ENCODE measurements at places on chromosomes 6 and 20.

GRCh38 chr20:38094373-38094891, 60.9 kb downstream of the RPRD1B start:
- peak; percentile 32 for DNase-seq

DNA sequence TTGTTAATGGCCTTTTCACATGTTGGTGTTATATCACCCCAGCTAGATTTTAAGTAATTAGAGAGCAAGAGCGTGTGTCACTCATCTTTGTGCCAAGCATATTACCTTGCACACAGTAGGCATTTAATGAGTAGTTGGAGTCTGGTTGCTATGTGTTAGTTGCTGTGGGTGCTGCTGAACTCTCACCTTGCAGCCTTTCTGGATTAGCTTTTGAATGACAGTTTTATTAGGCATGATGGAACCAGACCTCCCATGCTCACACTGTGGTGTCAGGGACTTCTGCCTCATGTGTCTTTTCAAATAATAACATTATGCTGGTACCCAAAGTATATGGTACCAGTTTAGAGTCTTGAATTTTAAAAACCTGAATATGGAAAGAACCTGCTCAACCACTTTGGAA, 55.9 kb downstream of the TRAF3IP2 start:
- no peak for DNase-seq

DNA sequence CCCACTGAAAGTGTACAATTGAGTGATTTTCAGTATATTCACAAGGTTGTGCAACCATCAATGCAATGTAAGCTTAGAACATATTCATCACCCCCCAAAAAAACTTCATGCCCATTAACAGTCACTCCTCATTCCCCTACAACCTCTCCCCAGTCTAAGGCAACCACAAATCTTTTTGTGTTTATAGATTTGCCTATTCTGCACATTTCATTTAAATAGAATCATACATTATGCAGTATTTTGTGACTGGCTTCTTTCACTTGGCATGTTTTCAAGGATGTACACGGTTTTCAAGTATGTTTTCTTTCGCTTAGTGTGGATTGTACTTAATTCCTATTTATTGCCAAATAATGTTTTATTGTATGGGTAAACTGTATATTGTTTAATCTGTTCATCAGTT, 329.3 kb upstream of the RNF24 start:
- no peak for DNase-seq

DNA sequence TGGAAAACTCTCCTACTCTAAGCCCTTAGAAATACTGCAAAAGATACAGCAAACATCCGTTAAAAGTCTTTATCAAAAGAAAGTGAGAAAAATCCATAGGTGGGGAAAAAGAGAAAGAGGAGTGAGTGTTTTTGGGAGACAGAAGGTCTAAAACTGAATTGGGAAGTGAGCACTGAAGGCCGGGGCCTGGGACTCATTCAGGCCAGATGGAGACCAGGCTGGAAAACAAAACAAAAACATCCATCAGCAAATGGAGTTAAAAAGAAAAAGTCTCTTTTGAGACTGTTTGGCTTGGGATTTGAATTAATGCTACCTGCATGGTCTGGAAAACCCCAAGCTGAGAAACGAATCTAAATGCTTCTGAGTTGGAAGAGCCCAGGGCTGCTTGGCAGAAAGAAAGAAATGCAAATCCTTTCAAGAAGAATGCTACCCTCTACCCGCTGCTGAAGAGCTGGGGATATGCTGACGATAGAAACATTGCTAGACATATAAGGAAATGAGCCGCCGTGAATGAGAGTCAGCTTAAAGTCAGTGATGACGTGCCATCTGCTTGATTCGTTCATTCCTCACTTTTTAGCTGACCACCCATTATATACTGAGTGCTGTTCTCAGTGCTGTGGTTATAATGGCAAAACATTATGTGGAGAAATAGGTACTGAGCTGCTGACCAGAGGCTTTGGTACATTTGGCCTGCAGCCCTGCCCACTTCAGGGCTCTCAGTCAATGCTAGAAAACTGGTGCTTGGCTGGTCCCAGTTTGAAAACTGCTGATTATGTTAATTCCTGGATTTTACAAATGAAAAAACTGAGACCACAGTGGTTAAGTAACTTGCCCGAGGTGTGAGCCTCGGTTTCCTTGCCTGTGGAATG, 28.0 kb upstream of the TULP4 start:
- peak; percentile 4 for DNase-seq

DNA sequence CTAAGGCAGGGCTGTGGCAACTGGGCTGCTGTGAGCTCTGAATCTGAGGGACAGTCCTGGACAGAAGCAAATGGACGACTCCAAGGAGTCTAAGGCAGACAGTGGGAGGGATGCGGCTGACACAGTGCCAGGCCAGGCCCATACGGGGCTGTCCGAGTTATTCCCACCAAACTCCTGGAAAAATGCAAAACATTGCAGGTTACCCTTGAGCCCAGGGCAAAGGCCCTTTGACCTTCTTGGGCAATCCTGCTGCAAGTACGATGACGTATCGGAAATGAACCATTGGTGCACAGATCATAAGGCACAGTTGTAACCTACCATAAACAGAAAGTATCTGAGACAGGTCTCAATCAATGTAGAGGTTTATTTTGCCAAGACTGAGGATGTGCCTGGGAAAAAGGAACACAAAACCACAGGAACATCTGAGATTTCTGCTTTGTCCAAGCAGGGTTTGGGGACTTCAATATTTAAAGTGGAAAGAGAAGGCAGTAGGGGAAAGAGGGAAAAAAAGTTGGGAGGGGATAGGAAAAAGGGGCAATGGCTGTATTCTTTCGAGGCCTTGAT, 118.9 kb downstream of the DACT2 start:
- DNase-seq = no peak

DNA sequence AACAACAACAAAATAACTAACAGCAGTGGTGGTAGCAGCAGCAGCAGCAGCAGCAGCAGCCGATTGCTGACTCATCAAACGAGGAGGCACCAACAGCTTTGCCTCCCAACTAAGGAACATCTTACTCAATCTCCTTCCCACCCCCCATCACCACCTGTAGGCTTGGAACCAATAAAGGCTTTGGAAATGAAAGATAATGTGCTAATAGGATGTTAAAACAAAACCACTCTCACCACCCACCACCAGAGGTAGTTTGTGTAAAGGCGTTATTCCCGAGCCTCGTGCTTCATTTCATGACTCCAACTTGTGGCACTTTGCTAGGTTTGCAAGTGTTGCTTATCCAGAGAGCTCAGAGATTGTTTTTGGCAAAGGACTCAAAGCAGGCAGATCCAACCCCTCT, 346.5 kb downstream of the CD83 start:
- no peak for DNase-seq
